ENCODE measurements at places on chromosomes 6 and 20.

DNA sequence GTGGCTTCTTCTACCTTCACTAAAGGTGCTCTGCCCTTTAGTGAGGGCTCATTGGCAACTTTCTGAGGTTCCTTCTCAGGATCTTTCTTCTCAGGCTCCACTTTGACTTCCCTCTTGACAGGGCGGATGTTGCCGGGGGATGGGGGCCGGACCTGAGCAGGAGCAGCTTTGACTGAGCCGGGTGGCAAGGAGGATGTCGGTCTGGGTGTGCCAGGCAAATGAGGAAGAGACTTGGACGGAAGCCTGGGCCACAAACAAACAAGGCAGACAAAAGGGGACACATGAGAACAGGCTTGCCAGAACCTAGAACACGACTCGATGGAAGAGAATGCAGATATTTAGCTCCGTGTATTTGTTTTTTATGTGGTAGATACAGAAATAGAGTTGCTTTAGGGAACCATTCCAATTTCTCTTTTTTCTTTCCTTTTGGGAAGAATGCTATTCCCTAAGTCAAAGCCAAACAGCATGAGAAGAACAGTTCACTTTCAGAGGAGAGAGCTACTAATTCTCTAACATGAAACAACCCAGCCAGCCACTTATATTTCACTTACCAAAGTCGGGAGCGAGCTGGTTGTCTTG is 76.2 kb upstream of the BCLAF1 start:
- DNase-seq, result peak; percentile 51

GRCh38 chr6:44967481-44967880 is 360.6 kb upstream of the RUNX2 start:
- no peak for DNase-seq

GRCh38 chr6:131949909-131950766 is 1.0 kb downstream of the CCN2 start:
- DNase-seq, result peak; percentile 78

- DNase-seq, result no peak
Observed at GRCh38 chr6:145428706-145429105, 306.6 kb downstream of the EPM2A start.

- no peak for DNase-seq
Observed at GRCh38 chr6:29958921-29959320, 16.6 kb downstream of the HLA-A start.

GRCh38 chr6:134436950-134437349 is 119.0 kb upstream of the SGK1 start:
- no peak for DNase-seq

- DNase-seq, result no peak
Observed at GRCh38 chr20:39298121-39298520, 336.0 kb downstream of the DHX35 start.

DNA sequence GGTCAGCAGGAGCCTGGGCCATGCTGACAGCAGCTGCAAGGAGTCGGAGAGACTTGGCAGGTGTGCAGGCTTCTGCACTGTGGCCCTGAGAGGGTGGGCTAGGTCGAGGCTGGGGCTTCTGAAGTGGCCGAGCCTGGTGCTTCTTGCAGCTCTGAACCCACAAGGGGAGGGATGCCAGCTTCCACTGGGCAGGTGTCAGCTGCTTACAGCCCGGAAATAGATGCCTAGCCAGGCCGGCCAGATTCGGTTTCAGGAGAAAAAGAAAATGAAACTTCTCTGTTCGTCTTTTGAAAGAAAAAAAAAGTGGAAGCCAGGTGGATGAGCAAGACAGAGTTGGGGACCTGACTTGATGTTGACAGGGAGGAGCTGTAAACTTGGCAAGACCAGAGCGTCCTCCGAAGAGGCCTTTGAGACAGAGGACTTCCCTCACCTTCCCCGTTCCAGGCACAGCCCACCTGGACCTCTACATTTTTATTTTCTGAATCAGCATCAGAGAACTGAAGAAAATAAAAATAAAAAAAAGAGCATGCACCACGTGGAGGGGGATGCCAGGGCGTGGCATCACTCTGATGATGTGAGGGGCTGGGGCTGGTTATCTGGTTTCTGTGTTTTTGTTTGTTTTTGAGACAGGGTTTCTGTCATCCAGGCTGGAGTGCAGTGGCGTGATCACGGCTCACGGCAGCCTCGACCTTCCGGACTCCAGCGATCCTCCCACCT is at the start of gene ZBP1:
ZBP1 (minus strand) TSS at position 153 of the 717 bp plus-strand sequence; CDS start at position 22, 131 bp downstream.
- DNase-seq, result no peak

- no peak for DNase-seq
Observed at GRCh38 chr20:10898552-10898951, 224.8 kb upstream of the JAG1 start.

DNA sequence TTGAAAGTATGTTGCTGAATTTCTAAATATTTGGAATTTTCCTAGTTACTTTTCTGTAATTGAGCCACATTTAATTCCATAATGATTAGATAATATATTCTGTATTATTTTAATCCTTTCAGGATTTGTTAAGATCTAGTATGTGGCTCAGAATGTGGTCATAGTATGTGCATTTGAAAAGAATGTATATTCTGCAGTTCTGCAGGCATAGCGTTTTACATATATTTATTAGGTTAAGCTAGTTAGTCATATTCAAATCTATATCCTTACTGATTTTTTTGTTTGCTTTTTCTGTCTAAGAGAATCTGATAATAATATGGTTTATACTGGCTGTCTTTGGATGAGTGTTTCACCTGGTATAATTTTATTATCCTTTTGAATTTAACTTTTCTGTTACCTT is 33.2 kb downstream of the LIN28B start:
- no peak for DNase-seq

- no peak for DNase-seq
Observed at GRCh38 chr6:161417717-161418462, 144.0 kb upstream of the AGPAT4 start.

DNA sequence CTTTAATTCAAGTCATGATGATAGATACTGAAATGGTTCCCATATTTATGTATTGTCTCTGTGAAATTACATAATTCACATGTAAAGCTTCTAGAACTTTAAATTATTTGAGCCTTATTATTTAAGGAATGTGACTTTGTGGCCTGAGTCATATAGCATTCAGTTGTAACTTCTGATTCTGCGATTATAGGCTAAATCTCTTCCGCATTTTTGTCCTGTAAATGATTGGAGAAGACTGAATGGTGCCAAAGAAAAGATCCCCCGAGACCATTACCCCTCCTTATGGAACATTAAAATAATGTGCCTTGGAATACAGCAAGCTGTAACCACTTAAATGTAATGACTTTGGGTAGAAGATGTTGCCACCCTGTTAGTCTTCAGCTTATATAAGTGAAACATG is 63.3 kb upstream of the MAP7 start:
- DNase-seq, result no peak

DNA sequence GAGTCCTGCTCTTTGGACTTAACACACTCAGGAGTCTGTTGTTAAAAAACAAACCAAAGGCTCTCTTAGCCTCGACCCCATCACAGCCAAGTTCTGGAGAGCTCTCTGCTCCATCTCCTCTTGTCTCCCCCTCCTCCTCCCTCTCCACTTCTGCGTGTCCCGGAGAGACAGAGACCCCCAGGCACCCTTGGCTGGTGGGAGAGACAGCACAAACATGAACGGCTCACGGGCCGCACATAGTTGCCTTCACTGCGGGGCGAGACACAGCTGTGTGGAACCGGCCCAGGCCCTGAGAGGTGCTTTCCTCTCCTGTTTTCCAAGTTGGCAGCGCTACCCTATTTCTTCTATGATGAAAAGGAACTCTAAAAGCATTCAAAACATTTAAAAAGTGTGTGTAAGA is 23.3 kb upstream of the MYT1 start:
- DNase-seq, result no peak

DNA sequence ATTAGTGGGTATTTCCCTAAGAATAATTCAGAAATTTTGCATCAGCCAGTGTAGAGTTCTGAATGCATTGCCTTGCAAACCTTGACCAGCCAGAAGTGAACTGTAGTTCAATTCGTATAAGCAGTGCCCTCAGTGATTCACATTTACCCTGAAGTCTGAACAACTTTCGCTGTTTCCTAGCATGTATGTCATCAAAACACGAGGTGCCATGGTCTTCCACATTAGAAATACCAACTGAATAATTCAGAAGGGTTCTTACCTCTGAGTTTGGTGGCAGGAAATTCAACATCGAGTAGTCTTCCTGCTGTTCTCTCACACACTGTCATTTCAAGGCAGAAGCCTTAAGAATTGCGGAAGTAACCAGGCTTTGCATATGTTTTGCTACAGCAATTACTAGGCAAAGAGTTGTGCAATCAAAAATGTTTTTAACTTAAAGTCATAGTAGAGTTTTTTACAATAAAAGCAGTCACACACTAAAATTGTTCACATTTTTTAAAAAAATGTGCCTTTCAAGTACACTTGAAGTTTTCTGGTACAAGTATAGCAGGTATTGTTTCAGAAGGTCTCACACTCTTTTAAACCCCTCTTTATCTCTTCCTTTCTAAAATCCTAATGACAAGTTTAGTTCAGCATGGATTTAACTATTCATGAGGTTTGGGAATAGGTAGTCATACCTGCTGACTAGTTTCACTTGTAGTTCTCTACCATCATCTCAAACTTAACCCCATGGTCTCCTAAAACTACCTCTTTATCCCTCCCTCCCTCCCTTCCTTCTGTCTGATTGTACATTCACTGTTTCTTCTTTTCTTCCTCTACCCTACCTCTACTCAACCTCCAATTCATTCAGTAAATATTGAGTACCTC is 118.3 kb downstream of the STXBP5 start:
- DNase-seq, result no peak

GRCh38 chr6:28648035-28648877 is 122.6 kb downstream of the GPX5 start:
- DNase-seq, result no peak

GRCh38 chr6:38305995-38306681 is 333.6 kb downstream of the BTBD9 start:
- no peak for DNase-seq

DNA sequence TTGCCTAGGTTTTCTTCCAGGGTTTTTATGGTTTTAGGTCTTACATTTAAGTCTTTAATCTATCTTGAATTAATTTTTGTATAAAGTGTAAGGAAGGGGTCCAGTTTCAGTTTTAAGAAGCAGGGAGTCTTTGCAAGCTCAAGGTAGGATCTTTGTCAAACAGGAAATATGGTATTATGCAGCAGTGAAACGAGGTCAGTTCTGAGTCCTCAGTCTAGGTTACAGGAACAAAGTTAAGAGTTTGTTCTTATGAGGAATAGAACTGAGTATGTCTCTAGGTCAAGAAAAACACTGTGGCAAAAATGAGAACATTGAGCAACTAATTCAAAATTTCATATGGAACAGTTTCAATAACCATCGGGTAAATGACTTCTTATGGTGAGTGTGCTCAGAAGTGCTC is 63.6 kb downstream of the GCLC start:
- DNase-seq, result no peak

GRCh38 chr6:106608080-106608668 is 21.1 kb downstream of the RTN4IP1 start:
- no peak for DNase-seq

- no peak for DNase-seq
Observed at GRCh38 chr6:110949679-110950285, 8.7 kb upstream of the GTF3C6 start.

GRCh38 chr6:43054206-43054943 is 724 bp upstream of the CUL7 start:
- no peak for DNase-seq

GRCh38 chr20:16747291-16747811 is 807 bp upstream of the OTOR start:
- no peak for DNase-seq

- DNase-seq, result no peak
Observed at GRCh38 chr6:10518557-10519407, 2.4 kb upstream of the GCNT2 start.

GRCh38 chr6:111817451-111818120 is 55.7 kb downstream of the FYN start:
- DNase-seq, result no peak

DNA sequence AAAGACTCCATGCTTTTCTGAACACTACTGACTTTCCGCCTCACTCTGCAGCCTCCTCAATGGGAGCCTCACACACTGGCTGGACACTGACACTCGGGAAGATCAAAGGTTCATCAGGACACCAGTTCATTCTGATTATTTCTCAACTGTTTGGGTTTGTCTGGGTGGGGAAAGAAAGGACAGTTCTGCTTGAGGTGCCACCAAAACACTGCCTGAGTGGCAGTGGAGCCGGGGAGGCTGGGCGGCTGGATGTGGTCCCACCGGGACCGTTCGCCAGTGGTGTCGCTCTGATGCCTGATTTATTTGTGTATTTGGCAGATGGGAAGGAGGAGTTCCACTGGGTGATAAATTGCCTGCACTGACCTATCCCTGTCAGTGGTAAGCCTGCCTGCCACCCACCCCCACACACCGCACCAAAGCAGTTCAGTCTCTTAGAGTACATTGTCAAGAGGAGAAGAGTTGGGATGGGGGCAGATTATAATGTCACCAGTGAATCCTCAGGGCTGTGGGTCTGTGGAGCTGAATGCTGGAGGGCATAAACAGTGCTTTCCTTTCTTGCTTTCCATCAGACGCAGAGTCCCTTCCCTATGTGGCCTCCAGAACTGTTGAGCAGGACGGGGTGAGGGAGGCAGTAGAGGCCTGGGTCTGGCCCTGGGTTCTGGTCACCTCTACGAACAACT is 49.8 kb downstream of the EDN1 start:
- no peak for DNase-seq
